CD8-positive, alpha-beta memory T cell (primary cell): ENCODE measurements at places on chromosomes 1 and 21. TPM values are rescaled to one million over a fixed set of nuclear protein-coding genes. Genes with fewer than 3 reads are reported as not detected.

PTGER3 gene
- not detected for total RNA-seq

LCE2A gene
- total RNA-seq = not detected

RBP7 gene
- not detected for total RNA-seq

CELA3B gene
- total RNA-seq = not detected

EXTL1 gene
- not detected for total RNA-seq

C4BPB gene
- not detected for total RNA-seq

KRTAP21-3 gene
- total RNA-seq = not detected

CLCNKB gene
- not detected for total RNA-seq

CD1C gene
- 0.31 TPM for total RNA-seq

PLA2G2C gene
- total RNA-seq = not detected

OR2L5 gene
- total RNA-seq = not detected

KCNJ15 gene
- not detected for total RNA-seq

CNR2 gene
- 0.18 TPM for total RNA-seq

CBR1 gene
- 39.3 TPM for total RNA-seq

GPR153 gene
- total RNA-seq = 0.50 TPM

MYOM3 gene
- not detected for total RNA-seq
